Motor neuron (in vitro differentiated cells): ENCODE measurements at places on chromosomes 16 and 17. TPM values are rescaled to one million over a fixed set of nuclear protein-coding genes. Genes with fewer than 3 reads are reported as not detected.

DNA sequence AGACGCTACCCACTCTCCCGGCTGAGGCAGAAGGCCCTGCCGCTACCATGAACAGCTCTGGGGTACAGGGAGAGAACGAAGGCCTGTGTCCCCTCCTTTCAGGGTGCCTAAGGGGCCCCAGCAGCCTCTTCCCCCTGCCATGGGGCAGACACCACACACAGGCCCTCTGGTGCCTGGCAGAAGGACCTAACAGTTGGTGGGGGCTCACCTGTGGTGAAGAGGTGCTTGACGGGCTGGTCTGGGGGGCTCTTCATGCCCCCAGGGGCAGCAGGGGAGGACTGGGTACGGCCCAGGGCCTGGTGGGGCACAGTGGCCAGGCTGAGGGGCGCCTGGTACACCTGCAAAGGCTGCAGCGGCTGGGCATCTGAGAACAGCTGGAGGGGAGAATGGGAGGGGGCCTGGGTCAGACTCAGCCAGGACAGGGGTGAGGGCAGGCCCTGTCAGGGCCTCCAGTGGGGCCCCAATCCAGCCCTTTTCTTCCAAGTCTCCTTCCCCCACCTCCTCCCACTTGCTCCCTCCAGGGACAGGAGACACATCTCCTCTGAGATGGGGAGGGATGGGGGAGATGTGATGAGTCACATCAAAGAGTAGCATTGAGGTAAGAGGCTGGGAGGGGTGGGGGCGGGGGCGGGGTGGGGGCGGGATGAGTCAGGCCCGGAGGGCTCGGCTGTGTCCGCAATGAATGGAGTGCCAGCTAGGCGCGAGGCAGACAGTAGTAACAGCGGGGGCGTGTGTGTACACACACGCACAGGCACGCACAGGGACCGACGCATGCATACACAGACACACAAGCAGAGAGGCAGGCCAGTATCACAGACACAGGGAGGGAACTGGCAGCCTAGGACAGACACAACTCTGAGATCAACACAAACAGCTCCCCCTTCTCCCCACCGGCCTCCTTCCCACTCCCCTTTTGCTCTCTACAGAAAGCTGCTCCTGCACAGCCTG is 16.1 kb downstream of the G6PC3 start:
- peak; percentile 90 for ATAC-seq

GRCh38 chr17:32926183-32926582 is 1.8 kb upstream of the TMEM98 start:
- ATAC-seq = no peak

GRCh38 chr16:67294938-67295361 is 15.6 kb downstream of the PLEKHG4 start:
- ATAC-seq = no peak

The UNC13D gene
- total RNA-seq = 7.9 and 9.1 TPM in 2 replicates

The CCDC200 gene
- total RNA-seq = 4.5 and 5.5 TPM in 2 replicates

The RTN4RL1 gene
- 2.1 and 2.5 TPM in 2 replicates for total RNA-seq

The MYLK3 gene
- 1.3 and 1.4 TPM in 2 replicates for total RNA-seq
